Hematopoietic multipotent progenitor cell treated with erythropoietin and hydrocortisone succinate and interleukin-3 and kit ligand, for 8 days (in vitro differentiated cells): ENCODE measurements at places on chromosomes 7 and 10.

DNA sequence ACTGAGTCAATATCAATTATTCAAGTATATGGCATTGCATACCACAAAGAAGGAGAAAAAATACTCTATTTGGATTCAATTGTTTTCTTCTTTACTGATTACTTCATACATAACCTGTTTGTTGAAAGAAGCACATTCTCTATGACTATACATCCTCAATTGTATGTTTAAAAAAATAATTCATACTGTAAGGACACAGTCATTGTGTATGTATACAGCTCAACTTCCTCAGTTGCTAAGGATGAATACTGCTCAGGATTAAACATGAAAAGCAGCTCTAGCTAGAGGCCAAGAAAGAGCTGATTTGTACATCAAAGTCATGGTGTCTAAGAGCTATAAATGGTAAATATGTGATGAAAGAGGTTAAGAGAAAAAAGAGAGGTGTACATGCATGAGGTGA is 15.8 kb upstream of the BPGM start:
- no peak for DNase-seq

- peak; percentile 93 for DNase-seq
Measured at GRCh38 chr7:122143751-122144711, at the start of gene AASS. Gene AASS (minus strand): TSS chr7:122144249. CDS start chr7:122133726, 10,523 bp downstream.

- no peak for DNase-seq
Measured at GRCh38 chr10:14381475-14381874, 50.8 kb upstream of the FRMD4A start.

- no peak for DNase-seq
Measured at GRCh38 chr7:76269895-76270294, 32.6 kb upstream of the HSPB1 start.

- peak; percentile 7 for DNase-seq
Measured at GRCh38 chr10:70053841-70054288, 1.2 kb downstream of the MACROH2A2 start.

DNA sequence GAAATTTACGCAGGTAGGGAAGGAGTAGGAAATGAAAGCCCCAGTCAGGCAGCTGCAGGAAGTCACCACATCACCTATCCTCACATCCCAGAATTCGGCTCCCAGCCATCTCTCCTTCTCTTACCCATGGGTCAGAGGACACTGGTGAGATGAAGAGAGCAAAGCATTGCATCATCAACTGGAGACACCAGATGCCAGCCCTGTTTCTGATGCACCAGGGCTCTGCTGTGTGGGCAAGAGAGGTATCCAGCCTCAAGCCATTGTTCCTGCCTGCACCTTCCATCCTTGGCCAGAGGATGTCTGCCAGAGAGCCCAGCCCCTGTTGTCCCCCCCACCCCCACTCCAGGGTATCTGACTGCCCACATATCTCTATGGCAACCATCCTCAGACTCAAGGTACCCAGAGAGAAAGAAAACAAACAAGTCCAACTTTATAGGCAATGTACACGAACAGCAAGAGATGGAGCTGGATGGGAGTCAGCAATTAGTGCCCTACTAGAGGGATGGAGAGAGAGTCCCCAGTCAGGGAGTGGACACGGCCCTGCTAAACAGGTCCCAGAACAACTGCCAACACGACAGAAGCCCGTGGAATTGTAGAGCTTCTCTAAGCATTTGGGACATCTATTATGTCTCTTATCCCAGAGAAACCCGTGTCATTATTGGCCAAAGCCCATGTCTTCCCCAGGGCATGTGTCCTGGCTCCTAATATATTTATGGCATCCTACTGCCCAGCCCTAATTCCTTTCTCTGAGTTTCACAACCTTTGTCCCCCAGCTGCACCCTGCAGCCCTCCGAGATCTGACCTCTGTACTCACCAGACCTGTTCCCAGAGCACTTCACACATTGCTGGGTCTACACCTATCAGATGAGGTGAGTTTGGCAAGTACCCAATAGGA is 2.8 kb downstream of the CAMK2G start:
- DNase-seq = no peak

- DNase-seq = peak; percentile 56
Measured at GRCh38 chr7:98168181-98168903, 42.9 kb upstream of the BHLHA15 start.

- DNase-seq = no peak
Measured at GRCh38 chr7:16648551-16648950, 2.6 kb downstream of the BZW2 start.

GRCh38 chr7:46707973-46708372 is 786.9 kb upstream of the IGFBP3 start:
- DNase-seq = no peak

- DNase-seq = no peak
Measured at GRCh38 chr10:115937768-115938056, 335.3 kb downstream of the GFRA1 start.

DNA sequence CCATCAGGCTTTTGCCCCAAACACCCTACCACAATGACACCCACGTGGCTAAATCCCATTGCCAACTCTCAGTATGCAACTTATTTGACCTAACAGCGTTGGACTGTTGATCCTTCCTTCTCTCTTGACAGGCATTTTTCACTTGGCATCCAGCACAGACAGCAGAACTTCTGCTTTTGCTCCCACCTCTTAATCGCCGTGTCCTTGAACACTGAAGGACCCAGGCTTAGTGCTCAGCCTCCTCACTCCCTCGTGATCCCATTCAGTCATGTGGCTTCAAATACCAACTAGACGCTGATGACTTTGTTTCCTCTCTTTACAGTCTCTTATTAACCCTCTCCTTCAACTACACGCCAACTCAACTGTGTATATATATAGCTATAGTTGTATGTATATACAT is 25.0 kb downstream of the ZFAND2A start:
- no peak for DNase-seq

DNA sequence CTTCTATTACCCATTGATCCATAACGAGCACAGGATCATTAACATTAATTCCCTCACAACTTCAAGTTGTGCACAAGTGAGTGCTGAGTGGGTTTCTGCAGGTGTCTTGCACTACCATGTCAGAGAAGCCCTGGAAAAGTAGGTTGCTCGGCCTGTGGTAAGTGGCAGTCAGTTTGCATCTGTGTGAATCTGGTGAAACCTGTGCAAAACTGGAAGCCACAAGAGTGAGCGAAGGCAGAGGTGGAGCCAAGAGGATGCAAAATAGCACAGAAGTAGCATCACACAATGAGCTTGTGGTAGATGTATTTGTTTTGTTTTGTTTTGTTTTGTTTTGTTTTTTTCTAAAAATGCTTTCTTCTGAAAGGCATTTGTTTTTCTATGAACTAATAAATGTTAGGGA is 181.5 kb downstream of the THSD7A start:
- DNase-seq = no peak

DNA sequence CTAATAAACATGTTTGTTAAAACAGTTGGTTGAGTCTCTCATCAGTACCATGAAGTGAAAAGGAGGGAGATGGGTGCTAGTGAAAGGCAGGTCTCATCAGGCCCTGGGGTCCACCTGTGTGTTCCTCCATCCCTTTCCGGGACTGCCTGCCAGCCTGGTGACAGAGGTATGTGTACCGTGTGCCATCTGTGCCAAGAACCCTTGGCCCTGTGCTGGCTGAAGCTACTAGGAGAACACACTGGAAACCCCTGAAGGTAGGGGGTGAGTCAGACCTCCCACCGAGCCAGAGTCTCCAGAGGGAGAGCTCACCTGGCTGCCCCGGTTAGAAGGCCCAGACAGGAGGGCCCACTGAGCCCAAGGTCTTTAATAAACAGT is 2.3 kb downstream of the DDIT4 start:
- DNase-seq = peak; percentile 52

DNA sequence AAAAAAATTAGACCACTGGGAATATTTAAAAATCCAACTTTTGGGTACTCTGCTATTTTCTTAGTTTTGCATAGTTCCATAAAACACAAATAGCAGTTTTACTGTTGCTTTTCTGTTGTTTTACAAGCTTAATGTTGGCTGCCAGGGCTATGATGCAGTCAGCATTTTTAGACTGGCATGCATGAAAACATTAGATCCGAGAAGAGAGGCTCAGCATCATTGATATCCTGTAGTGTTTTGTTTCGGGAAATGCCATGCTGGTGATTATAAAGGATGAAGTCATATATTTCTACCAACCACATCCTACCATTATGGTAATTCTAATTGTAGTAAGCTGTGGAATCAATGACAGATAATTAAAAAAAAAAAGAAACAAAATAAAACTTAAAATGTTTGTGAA is 104.6 kb downstream of the MBL2 start:
- no peak for DNase-seq

GRCh38 chr10:45433716-45434469 is 59.9 kb downstream of the ALOX5 start:
- DNase-seq = no peak

GRCh38 chr7:100676501-100677306 is 3.2 kb downstream of the GNB2 start:
- DNase-seq = no peak

DNA sequence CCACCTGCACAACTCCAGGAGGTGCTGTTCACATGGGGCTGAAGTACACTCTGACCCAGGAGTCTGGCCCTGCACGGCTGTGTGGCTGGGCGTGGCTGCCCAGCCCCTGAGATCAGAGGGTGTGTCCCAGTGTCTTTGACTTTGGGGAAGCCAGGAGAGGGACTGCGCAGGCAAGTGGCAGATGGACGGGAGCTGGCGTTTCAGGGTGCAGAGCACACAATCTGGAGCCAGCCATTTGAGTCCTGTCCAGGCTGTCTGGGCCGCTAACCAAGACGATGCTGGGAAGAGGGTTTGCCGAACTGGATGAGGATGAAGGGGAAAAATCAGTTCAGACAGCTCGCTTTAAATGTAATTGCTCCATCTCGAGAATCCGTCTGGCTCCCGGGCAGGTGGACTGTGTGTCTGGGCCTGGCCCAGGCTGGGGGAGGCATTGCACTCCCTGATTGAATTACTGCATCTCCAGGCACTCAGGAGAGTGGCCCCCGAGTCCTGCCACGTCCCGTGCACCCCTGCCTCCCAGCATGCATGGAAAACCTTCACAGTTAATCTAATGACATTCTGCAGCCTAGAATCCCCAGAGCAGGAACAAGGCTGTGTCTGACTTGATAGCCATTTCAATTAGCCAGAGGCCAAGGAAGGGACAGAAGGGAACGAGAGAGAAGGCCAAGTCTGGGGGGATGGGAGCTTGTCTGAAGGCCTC is 120.8 kb upstream of the NANOS1 start:
- DNase-seq = no peak

GRCh38 chr7:77651575-77652162 is 44.6 kb upstream of the RSBN1L start:
- DNase-seq = peak; percentile 68

DNA sequence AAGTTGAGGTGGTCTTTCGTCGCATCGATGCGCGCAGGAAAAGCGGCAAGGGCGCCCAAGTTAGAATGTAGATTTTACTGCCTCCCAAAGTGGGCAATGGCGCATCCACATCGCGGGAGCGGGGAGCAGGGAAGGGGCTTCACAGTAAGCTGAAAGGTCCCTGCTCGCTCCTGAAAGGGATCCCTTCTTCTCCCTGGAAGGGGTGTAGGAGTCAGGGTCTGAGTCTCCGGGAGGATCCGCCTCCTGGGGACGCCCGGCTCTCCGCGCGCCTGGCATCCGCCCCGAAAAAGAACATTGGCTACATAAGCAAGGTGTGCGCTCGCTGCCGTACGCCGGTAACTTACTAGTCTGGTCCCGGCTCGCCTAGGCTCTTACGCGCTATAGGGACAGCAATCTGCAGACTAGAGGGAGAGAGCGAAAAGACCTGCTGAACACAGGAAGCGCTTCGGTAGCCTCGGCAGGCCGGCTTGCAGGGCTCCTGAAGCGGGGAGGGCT is 804 bp downstream of the UNC5B start:
- peak; percentile 3 for DNase-seq

DNA sequence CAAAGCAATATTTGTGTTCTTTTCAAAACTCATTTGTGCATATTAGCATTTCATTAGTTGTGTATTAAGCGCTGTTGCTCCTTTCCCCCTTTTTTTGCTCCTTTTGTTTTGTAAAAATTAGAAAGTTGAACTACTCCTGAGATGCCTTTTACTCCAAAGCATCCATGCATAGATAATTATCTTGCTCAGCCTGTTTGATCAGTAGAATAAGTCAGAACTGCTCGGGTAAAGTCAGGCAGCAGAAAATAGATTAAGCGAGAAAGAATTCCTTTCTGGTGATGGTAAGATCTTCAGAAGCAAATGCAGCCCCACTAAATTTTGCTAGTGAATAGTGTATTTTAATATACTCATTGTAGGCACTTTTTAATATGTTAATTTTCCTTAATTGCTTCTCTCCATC is 227.1 kb downstream of the TEX36 start:
- no peak for DNase-seq

DNA sequence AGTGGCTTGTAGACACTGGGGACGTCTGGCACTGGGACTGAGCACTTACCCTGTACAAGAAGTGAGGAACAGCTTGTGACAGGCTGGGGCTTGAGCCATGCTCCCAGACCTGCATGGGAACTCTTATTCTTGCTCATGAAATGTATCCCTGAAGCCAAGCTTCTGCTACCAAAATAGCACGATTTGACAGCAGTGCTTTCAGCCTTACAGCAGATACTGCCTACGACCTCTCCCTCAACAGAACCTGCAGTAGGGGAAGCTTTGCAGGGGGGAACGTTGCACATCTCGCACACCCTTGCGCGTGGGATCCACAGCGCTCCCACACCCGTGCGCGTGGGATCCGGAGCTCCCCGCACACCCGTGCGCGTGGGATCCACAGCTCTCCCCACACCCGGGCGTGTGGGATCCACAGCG is 88.0 kb downstream of the CREM start:
- no peak for DNase-seq

DNA sequence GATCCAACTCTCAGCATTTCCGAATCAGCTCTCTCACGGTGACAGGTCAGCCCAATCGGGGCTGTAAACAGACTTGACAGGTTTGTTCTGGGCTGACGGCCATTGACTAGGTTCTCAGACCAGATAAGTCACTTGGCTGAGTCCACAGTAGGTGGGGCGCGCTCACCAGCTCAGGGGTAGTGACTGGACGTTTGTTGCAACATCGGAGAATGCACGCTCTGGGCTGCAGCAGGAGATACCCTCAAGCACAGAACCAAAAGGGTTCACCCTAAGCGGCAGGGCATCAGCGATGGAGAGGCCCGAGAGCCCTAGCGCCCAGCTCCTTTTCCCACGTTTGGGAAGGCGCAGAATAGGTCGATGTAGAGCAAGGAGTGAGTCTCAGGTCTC is 1.8 kb downstream of the KLLN start:
- peak; percentile 79 for DNase-seq

DNA sequence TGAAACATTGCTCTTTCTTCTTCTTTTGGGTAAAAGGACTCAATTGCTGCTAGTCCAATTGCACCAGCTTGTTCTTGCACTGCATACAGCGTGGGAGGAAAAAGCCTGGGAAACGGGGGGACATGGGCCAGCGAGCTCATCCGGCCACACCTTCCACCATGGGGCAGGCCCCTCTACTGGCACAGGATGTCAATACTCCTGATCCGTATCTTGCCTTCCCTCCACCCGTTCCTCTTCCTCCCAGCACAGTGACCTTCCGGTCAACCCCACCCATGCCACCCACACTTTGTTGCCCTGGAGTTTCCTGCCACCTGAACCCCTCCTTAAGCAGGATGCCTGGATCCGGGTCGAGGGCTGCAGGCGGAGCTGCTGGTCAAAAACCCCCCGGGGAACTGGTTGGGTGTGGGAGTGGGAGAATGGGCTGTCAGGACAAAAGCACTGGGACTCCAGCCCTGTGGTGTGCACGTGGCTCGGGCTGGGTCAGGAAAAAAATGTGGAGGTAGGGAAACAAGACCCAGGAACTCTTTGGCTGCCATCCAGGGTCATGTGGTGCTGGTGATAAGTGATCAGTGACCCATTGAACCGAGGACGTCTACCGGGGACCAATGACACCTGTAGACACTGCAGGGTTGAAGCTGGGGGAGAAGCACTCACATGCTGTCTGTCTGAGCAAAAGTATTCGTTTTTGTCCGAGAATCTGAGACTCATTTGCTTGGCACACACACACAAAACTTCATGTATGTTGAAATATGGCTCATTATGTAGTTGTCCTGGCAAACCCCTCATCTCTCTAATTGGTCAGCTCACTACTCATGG is 8.1 kb downstream of the IL2RA start:
- peak; percentile 57 for DNase-seq
